ENCODE measurements at places on chromosomes 6 and 20.
A peak's percentile ranks its signal among the peaks of the same experiment; 100 is the strongest.

- no peak for DNase-seq
These were observed 203.6 kb upstream of the GMDS start for GRCh38 chr6:2448826-2449571.

- DNase-seq = peak; percentile 62
These were observed 5.1 kb downstream of the DEF6 start for GRCh38 chr6:35302604-35303241.

GRCh38 chr6:162580619-162581018, 146.9 kb downstream of the PRKN start:
- no peak for DNase-seq

GRCh38 chr6:43295456-43295855, 2.6 kb upstream of the SLC22A7 start:
- no peak for DNase-seq

DNA sequence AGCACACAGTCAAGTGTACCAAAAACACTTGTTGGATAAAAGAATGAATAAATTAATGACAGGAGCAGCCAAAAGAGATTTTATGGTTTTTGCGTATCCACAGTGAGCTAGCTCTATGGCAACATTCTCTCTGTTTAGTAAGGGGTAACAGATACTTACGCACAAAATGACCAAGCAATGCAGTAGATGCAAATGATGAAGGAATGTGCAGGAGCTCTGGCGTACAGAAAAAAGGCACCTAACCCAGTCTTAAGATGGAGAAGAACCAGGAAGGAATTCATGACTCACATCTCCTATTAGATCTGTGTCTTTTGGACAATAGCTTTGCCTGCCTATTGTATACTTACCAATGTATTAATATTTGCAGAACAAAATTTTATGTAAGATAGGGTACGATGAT, 191.9 kb upstream of the PREP start:
- no peak for DNase-seq

- DNase-seq = no peak
These were observed 129.7 kb downstream of the RALGAPA2 start for GRCh38 chr20:20582734-20583133.

DNA sequence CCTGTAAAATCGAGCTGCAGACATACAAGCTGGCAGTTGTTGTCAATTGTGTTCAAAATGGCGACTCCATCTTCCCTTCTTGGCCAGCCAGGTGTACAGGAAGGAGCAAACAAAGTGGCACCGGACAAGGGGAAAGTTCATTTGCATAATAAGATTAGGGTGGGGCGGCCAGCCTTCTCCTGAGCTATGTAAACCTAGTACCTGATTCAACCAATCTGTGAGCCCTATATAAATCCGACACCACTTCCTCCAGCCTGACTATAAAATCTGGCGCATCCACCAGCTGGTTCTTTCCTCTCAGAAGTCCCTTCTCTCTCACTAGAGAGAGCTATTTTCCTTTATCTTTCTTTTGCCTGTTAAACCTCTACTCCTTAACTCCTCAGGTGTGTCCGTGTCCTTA, 8.1 kb upstream of the HBS1L start:
- DNase-seq = no peak

GRCh38 chr6:165448210-165448609, 138.8 kb upstream of the C6orf118 start:
- no peak for DNase-seq

Data from GM12892 (cell line).